ENCODE measurements at places on chromosomes 6 and 20.

DNA sequence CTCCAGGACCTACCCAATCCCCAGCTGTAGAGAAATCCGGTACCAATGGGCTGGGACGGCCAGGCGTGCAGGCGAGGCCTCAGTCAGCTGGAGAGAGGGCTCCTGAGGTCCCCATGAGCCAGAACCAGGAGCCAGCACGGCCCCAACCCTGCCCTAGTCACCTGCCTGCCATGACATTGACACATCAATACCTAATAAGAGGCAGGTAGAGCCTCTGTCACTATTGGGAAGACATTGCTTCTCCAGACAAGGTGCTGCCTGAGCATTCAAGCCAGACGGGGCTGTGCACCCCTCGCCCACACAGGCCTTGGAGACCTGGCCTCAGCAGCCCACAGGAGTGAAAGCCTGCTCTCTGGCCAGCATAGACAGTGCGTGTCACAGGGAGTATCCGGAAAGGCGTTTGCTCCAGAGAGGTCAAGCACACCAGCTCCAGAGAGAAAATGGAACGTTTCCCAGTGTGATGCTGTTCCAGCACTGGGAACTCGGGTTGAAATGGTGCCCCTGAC is 3.5 kb downstream of the DLL1 start:
- DNase-seq = no peak

DNA sequence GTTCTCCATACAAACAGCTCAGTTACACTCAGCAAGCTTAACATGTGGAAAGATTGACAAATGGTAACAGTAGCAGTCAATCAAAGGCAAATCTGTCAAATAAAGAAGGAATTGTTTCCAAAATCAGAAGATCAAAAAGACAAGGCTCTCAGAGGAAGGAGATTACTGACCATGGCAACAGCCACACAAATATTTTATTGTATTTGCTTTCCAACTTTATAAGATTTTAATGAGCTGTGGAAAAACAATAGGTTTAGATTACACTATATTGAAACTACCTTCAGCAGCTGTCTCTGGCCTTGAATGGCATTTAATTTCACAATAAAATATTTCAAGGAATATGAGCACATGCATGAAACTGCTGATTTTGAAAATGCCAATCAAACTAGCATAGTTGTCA is 1143.9 kb upstream of the GJE1 start:
- no peak for DNase-seq

- no peak for DNase-seq
Observed at GRCh38 chr6:107292715-107293271, 166.6 kb downstream of the PDSS2 start.

DNA sequence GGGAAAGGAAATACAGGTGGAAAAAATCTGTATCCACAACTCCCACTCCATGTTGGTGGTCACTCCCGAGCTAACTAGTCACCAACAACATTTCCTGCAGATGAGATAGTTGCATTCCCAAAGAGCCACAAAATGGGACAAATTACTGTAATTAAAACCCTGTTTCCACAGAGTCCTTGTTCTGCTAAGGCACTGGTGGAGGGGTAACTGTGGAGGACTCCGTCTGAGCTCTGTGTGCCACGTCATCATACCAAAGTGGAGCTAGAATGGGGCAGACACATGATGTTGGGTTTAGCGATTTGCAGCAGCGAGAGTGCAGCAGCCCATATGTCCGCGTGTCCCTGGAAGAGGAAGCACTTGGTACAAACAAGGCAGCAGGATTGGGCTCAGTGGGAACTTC is 172.5 kb upstream of the KCNK16 start:
- DNase-seq = no peak

DNA sequence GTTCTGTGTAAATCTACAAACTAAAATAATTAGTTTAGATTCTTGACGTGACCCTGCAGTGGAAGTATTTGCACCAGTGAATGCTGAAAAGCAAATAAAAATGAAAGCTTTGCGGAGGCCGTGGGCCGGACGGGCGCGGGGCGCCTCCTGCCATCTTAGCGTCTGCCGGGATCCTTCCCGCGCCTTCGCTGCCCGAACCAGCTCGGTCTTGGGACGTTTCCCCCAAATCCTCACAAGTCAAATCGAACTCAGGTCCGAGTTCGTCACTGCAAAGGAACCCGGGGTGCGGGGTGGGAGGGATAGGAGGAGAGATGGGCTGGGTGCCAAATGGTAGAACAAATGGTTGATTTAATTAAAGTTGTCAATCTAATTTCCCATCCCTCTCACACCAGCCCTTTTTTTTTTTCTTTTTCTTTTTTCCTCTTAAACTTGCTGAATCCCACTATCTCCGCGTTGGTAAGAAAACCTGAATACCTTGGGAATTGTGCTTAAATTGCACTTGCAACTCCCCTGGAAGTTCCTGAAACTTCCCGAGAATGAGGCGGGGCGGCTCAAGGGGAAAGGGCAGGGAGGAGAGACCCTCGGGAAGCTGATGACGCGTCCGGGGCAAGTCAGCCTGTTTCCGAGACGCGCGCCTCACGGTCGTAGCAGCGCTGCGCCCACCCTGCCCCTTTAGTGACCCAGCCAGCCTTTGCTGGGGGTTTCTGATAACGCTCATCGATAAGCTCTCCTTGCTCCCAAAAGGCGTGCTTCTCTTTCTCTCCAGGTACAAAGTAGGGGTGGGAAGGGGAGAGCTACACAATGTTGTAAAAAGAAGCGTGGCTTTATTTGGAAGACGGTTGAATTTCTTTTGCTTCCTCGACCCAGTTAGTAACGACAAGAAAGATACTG is 1.8 kb downstream of the GJA1 start:
- DNase-seq = no peak

- no peak for DNase-seq
Observed at GRCh38 chr6:158894193-158894592, 75.0 kb upstream of the EZR start.

- no peak for DNase-seq
Observed at GRCh38 chr6:133436652-133437051, 195.5 kb downstream of the EYA4 start.

GRCh38 chr6:71139249-71139648 is 149.4 kb upstream of the OGFRL1 start:
- DNase-seq = no peak

GRCh38 chr6:159312206-159312605 is 143.0 kb downstream of the FNDC1 start:
- no peak for DNase-seq

- DNase-seq = no peak
Observed at GRCh38 chr20:23273776-23274175, 76.8 kb upstream of the NXT1 start.

GRCh38 chr20:62356589-62357186 is 10.4 kb downstream of the LAMA5 start:
- no peak for DNase-seq

GRCh38 chr6:53412021-53412715 is 63.4 kb upstream of the ELOVL5 start:
- DNase-seq = no peak

DNA sequence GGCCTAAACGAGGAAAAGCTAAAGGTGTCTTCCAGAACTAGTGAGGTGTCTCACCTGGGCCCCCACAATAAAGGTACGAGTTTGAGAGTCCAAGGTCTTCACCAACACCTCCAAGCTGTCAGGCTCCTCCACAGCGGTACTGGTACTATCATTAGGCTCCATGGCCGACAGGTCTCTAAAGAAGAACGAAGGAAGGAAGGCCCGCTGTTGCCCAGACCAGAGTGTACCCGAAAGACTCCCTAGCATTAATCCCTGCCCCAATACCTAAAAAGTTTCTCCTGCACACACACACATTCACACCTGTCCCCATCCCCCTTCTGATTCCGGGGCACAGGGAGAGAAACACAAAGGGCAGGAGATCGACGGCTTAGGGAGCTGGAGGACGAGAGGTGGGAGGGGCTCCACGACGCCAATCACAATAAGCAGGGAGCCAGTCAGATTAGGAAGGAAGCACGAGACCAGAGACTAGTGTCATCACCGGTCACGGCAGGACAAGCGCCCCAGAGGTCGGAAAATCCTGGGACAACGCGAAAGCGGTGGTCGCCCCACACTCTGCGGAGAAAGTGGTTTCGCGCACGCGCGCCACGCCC is 764 bp downstream of the BAG6 start:
- DNase-seq = no peak

DNA sequence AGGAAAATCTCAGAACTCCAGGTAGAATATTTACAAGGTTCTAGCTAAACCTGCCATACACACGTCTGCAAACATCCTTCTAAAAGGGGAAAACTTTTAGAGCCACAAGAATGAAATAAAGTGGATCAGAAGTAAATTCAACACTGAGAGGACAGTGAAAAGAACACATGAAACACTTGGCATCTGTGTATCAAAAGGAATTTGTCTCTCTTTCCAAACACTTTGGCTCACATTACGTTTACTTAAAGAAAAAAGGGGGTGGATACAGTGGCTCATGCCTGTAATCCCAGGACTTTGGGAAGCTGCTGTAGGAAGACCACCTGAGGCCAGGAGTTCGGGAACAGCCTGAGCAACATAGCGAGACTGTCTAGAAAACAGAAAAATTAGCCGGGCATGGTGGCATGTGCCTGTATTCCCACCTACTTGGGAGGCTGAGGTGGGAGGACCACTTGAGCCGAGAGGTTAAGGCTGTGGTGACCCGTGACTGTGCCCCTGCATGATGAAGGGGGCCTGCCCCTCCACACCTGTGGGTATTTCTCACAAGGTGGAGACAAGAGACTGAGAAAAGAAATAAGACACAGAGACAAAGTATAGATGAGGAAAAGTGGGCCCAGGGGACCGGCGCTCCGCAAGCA is 35.4 kb downstream of the NINL start:
- DNase-seq = no peak

- no peak for DNase-seq
Observed at GRCh38 chr20:36162272-36162966, 7.9 kb downstream of the EPB41L1 start.

DNA sequence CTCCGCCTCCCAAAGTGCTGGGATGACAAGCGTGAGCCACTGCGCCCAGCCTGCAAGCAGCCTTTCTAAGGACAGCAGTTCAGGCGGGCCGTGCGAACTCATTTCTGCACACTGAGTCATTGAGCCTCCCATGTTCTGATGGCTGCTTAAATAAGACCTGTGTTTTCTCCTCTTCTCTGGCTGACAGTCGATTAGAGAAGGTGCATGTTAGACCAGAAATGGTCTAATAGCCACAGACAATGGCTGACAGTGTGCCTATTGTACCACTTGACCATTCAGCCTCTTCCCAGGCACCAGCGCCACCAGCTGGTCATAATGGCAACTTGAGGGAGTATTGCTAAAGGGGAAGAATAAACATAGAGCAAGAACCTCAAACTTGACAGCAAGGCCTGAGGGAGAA is 6.2 kb downstream of the CST11 start:
- DNase-seq = no peak

DNA sequence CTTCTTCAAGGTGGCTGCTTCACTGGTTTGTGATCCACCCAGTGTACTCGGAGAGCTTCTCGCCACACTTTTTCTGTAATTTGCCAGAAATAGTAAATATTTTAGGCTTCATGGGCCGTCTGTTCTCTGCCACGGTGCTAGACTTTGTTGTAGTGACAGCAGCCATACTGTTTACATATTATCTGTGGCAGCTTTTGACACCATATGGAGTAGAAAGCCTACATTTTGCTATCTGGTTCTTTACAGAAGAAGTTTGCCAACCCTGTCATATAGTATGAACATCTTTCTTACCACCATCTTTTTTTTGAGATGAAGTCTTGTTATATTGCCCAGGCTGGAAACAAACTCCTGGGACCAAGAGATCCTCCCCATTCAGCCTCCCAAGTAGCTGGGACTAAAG is 32.5 kb downstream of the FAM209B start:
- no peak for DNase-seq

DNA sequence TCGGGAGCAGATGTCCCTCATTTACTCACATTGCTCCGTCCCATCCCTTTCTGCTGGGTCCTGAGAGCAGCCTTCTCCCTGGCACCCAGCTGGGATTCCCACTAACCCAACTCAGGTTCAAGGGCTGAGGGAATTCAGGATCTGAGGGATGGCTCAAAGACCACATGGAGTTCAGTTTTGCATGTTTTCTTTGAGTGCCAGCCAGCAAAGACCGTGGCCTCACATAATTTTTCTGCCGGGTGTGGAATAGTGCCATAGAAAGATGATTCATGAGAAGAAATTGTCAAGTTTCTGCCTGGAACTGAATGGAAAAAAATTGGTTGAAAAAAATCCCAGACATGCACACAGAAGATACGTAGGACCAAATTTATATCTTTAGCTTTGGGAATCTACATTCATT is 168.6 kb downstream of the CD83 start:
- no peak for DNase-seq

GRCh38 chr6:131122007-131122406 is 13.3 kb upstream of the AKAP7 start:
- DNase-seq = no peak

DNA sequence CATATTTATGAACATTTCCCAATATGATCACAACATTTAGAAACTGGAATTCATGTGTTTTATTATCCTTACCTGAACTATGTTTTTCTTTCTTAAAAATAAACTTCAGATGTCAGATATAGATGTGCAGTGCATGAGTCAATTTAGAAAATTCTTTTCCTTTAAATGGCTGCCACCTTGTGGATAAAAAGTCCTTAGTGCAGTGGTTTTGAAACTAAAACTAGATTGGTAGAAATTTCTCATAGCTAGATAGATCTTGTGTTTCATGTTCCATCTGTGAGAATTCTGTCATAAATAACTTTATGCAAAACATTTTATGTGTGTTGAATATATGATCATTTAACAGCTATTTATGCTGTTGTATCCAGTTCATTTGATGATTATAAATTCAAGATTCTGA is 134.9 kb downstream of the KLHL32 start:
- DNase-seq = peak; percentile 44

GRCh38 chr6:134123666-134124208 is 71.3 kb upstream of the SLC2A12 start:
- DNase-seq = peak; percentile 30

- DNase-seq = no peak
Observed at GRCh38 chr6:113600551-113601339, 256.4 kb upstream of the MARCKS start.

DNA sequence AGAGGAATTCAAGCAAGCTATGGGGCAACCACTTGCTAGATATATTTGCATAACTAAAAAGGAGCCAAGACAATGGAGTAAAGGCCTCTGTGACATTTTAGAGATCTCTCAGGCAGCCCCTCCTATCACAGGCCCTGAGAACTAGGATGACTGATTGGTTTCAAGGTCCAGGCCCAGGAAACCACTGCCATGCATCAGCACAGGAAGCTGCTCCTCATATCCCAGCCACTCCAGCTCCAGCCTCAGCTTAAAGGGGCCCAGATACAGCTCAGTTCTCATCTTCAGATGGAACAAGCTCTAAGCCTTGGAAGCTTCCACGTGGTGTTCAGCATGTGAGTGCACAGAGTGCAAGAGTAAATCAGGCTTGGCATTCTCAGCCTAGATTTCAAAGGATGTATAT is 21.1 kb upstream of the THBS2 start:
- DNase-seq = no peak

GRCh38 chr6:44524476-44525227 is 137.1 kb downstream of the CDC5L start:
- no peak for DNase-seq

DNA sequence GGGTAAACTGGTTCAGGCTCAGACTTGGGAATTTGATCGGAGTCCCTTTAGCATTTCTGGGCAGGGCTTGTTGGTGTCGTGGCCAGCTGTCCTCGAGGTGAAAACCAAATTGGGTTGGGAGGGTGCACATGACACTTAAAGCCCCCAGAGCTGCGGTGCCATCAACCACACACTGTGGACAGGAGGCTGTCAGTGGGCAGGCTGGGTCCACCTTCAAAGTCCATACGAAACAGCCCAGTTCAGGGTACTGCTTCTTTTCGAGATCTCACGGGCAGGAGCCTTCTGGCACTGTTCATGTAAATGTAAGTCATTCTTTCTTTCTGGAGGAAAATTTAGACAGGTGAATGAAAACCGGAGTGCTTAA is 7.0 kb downstream of the SYNJ2 start:
- no peak for DNase-seq

Data from germinal center (tissue), 1 donor.